Astrocyte of the hippocampus (primary cell): ENCODE measurements at places on chromosomes 6 and 20.

GRCh38 chr6:90231798-90232197 lies 64.8 kb downstream of the BACH2 start:
- DNase-seq = no peak

- no peak for DNase-seq
Observed at GRCh38 chr6:56003616-56004015, 128.2 kb upstream of the BMP5 start.

- no peak for DNase-seq
Observed at GRCh38 chr20:56845546-56846086, 216.5 kb downstream of the TFAP2C start.

GRCh38 chr20:38085026-38085425 lies 51.5 kb downstream of the RPRD1B start:
- DNase-seq = no peak

DNA sequence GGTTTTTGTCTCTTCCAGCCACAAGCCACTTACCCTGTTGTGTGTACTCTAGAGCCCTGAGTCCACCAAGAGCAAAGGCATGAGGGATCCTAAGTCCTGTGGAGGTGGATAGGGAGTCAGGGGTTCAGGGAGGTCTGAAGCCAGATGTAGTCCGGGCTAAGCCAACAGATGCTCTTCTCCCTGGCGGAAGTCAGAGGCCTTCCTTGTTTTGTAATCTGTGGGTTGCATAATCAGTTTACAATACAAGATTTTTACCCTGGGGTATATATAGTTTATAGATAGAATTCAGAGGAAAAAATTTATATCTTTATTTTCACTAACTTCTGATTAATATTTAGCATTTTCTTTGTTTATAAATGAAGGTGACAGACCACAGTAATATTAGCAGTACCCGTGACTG lies 9.2 kb downstream of the LAMP5 start:
- no peak for DNase-seq

GRCh38 chr6:99424761-99425646 lies at the start of gene PNISR:
PNISR (minus strand) TSS chr6:99425308; CDS start chr6:99414659, 10,649 bp downstream.
- DNase-seq = peak; percentile 98

DNA sequence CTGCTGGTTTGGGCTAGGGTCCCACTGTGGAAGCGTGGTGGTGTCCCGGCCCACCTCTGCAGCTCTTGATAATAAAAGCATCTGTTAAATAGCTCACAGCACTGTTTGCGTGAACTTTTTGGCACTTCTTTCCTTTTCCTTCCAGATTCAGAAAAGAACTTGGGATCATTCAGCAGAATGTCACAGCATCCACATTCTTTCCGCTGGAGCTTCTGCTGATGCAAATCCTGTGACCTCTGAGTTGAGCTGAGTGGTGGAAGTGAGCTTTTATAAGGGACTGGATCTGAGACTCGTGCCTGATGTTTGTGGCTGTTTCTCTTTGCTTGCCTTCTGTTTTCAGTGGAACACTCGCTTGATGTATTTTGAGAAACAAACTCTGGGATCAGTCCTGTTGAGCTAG lies 3.9 kb downstream of the OSBPL2 start:
- no peak for DNase-seq

DNA sequence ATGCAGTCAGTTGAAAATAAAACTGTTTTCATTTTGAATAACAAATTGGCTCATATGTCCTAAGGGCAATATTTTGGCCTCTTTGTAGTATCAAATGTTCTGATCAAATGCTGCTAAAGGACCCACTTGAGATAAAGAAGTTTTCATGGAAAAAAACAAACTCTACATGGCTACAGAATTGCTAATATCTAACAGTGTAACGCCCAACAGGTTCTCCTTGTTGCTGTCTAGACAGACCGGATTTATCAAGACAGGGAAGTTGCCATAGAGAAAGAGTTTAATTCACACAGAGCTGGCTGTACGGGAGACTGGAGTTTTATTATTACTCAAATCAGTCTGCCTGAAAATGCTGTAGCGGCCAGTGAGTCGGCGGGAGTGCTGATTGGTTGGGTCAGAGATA lies 19.4 kb upstream of the MAN1A1 start:
- DNase-seq = no peak

- no peak for DNase-seq
Observed at GRCh38 chr6:11069760-11070159, 23.9 kb upstream of the SMIM13 start.

GRCh38 chr20:21182832-21183563 lies 57.1 kb downstream of the KIZ start:
- peak; percentile 52 for DNase-seq

DNA sequence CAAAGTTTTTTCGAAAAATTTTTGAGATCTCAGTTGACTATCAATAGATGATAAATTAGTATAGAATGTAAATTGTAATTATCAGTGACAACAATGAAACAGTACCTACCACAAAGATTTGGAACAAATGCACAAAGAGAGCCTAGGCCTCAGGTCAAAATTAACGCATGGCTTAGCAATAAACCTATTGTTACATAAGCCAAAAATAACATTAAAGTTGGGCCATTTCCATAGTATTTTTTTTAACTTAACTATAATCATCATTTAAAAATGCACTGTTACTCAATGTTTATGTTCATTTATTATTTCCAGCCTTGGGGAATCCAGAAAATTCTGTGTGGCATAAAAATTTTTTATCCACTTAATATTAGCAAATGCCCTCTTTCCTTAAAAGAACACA lies 117.0 kb downstream of the EPB41L2 start:
- DNase-seq = no peak

- DNase-seq = no peak
Observed at GRCh38 chr6:96223695-96224094, 207.9 kb downstream of the FUT9 start.
